ENCODE measurements at places on chromosomes 12 and 14. TPM values are rescaled to one million over a fixed set of nuclear protein-coding genes. Genes with fewer than 3 reads are reported as not detected.
A peak's percentile ranks its signal among the peaks of the same experiment; 100 is the strongest.

- no peaks in the 10 kb centered on the region for H3K27me3 ChIP-seq
- no peak for DNase-seq
- H3K4me1 ChIP-seq, result no peaks in the 10 kb centered on the region
- no peak overlapping the region for H3K4me3 ChIP-seq
Observed at GRCh38 chr14:95862243-95862642, 14.4 kb upstream of the TUNAR start.

- H3K27ac ChIP-seq, result no peak overlapping the region
- H3K4me3 ChIP-seq, result no peak overlapping the region
- no peaks in the 10 kb centered on the region for H3K36me3 ChIP-seq
- no peaks in the 10 kb centered on the region for H3K27me3 ChIP-seq
- no peak for DNase-seq
Observed at GRCh38 chr12:40831916-40832315, 139.7 kb downstream of the CNTN1 start.

DNA sequence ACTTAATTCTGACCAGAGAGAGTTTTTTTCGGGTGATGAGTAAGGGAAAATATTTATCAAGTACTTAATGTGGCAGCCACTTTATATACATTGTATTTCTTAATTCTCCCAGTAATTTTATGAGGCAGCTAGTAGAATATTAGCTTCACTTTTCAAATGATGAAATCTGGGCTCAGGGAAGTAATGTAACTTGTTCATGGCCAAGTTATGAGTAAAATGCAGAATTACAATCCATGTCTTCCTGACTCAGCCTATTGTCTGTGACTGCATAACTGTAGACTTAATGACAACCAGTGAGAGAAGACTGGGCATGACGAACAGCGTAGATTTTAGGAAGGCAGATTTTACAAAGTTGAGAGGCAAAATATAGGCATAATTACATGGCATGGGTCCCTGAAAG, 106.7 kb upstream of the MIS18BP1 start:
- DNase-seq, result no peak
- no peaks in the 10 kb centered on the region for H3K4me1 ChIP-seq
- H3K27me3 ChIP-seq, result no peaks in the 10 kb centered on the region
- no peak overlapping the region for H3K27ac ChIP-seq
- H3K4me3 ChIP-seq, result no peak overlapping the region
- H3K36me3 ChIP-seq, result no peaks in the 10 kb centered on the region

DNA sequence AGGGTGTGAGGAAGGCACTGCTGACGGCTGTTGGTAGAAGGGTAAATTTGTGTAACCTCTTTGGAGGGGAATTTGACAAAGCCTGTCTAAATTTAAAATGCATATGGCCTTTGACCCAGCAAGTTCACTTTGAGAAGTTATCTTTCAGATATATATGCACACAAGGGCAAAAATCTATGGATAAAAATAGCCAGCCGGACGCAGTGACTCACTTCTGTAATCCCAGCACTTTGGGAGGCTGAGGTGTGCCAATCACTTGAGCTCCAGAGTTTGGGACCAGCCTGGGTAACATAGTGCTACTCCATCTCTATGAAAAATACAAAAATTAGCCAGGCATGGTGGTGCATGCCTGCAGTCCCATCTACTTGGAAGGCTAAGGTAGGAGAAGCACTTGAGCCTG, 13.4 kb downstream of the UBC start:
- H3K4me1 ChIP-seq, result peaks cover 60% of the 10 kb centered on the region
- no peak overlapping the region for H3K4me3 ChIP-seq

DNA sequence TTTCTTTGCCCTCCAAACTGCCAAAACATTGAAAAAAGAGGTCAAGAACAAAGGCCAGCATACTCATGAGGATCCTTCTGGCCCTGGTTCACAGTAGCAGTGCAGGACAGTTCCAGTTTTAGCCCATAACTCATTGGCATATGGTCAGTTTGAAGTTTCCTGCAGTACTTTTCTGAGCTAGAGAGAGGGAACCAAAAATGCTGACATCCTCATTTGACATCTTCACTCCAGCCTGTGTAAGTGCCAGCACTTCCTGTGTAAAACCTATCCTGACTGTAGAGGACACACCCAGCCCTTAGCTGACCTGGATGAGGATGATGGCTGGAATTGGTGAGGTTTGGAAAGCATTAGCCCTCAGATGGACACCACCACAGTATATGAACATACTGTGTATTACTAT, 84.1 kb downstream of the FGD4 start:
- no peaks in the 10 kb centered on the region for H3K4me1 ChIP-seq
- DNase-seq, result no peak
- no peaks in the 10 kb centered on the region for H3K36me3 ChIP-seq
- H3K27ac ChIP-seq, result no peak overlapping the region
- no peak overlapping the region for H3K4me3 ChIP-seq

- peaks cover 26% of the 10 kb centered on the region for H3K27me3 ChIP-seq
- no peak for DNase-seq
- no peak overlapping the region for H3K27ac ChIP-seq
- H3K4me1 ChIP-seq, result no peaks in the 10 kb centered on the region
- peaks cover 4% of the 10 kb centered on the region for H3K36me3 ChIP-seq
- no peak overlapping the region for H3K4me3 ChIP-seq
Observed at GRCh38 chr12:132266370-132266769, 63.0 kb downstream of the GALNT9 start.

- H3K4me1 ChIP-seq, result peaks cover 28% of the 10 kb centered on the region
- H3K27ac ChIP-seq, result no peak overlapping the region
- DNase-seq, result no peak
- no peaks in the 10 kb centered on the region for H3K36me3 ChIP-seq
Observed at GRCh38 chr12:114697243-114697716, 13.3 kb upstream of the TBX3 start.

- no peak overlapping the region for H3K27ac ChIP-seq
- no peaks in the 10 kb centered on the region for H3K36me3 ChIP-seq
- H3K4me3 ChIP-seq, result no peak overlapping the region
- no peaks in the 10 kb centered on the region for H3K4me1 ChIP-seq
Observed at GRCh38 chr14:79825046-79825521, 386.2 kb downstream of the DIO2 start.

- peaks cover 20% of the 10 kb centered on the region for H3K4me1 ChIP-seq
- no peak overlapping the region for H3K4me3 ChIP-seq
- H3K27ac ChIP-seq, result no peak overlapping the region
- DNase-seq, result no peak
- peaks cover 3% of the 10 kb centered on the region for H3K36me3 ChIP-seq
- H3K27me3 ChIP-seq, result peaks cover 3% of the 10 kb centered on the region
Observed at GRCh38 chr12:104687823-104688573, 231.2 kb downstream of the CHST11 start.

DNA sequence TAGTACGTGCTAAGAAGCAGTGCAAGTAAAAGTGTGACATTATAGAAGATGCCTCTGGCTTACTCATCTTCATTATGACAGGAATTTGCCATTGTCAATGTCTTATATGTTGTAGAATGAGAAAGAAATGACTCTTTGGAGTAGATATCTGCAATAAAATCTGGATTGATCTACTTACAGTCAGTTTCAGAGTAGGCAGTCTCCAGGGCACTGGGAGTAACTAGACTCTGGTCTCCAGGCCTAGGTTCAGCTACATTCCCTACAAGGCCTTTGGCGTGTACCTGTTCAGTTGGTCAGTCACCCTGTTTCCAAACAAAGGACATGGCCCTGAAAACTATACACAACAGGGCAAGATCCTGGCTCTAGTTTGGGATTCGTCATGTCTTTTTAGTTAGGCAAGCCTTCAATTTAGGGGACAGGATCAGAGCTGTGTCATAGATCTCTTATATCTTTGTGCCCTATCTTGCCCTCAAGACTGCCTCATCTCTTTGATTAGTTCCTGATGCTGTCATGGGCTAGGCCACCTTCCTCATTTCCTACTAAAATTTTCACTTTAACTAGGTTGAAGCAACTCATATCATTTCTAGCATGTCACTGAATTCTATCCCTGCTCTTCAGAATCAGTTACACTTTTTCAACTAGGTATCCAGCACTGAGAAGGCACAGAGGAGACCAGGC, 410.0 kb downstream of the RAD51B start:
- DNase-seq, result no peak
- H3K4me3 ChIP-seq, result no peak overlapping the region
- no peaks in the 10 kb centered on the region for H3K4me1 ChIP-seq
- H3K27me3 ChIP-seq, result peaks cover 2% of the 10 kb centered on the region
- H3K27ac ChIP-seq, result no peak overlapping the region

- H3K27me3 ChIP-seq, result peaks cover 12% of the 10 kb centered on the region
- H3K36me3 ChIP-seq, result no peaks in the 10 kb centered on the region
Observed at GRCh38 chr12:67540920-67541624, 107.5 kb upstream of the DYRK2 start.

DNA sequence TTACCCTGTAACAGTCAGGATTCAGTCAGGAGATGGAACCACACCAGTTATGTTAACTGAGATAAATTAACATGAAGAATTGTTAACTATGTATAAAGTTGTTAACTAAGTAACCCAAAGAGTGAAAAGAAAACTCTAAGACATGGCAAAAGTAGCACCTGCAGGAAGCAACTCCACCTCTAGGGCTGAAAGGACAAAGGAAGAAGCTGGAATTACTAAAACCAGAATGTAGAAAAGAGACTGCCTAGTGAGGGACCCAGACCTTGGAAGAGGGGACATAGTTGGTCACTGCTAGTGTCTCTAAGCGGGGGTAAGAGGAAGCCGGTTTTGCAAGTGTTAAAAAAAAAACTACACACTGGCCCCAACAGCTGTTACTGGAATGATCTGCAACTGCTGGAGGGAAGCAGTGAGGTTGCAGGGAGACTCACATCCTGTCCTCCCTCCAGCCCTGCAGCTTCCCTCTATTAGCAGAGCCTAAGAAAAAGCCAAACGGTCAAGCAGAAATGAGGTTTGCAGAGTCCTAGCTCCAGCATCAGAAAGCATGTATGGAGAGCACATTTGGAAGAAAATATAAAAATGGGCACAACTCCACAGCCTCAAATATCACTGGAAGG, 39.8 kb downstream of the GPR135 start:
- DNase-seq, result peak; percentile 13
- H3K4me1 ChIP-seq, result peaks cover 39% of the 10 kb centered on the region
- H3K27ac ChIP-seq, result no peak overlapping the region
- H3K4me3 ChIP-seq, result no peak overlapping the region

DNA sequence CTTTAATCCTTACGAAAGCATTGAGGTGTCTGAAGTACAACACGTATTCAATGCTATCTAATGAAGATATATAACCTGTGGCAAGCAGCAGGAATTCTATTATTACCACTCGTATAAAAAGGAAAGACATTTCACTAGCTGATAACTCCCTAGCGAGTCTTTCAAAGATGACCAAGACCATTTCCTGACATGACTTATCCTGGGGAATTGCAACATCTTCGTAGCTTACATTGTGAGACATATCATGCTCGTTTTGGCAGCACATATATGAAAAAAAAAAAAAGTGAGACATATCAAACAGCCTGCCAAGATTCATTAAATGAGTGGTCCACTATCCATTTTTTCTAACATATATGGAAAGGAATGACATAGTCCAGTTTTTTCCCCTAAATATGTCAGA, 337.0 kb downstream of the FSCB start:
- no peaks in the 10 kb centered on the region for H3K27me3 ChIP-seq
- H3K4me1 ChIP-seq, result no peaks in the 10 kb centered on the region
- 0 out of 2 replicates have a peak, but pooled peaks cover 4% of the 10 kb centered on the region for H3K36me3 ChIP-seq
- H3K27ac ChIP-seq, result no peak overlapping the region

GRCh38 chr14:54766276-54767138, 136.1 kb downstream of the GCH1 start:
- DNase-seq, result no peak
- H3K4me1 ChIP-seq, result peaks cover 37% of the 10 kb centered on the region
- peaks cover 48% of the 10 kb centered on the region for H3K36me3 ChIP-seq
- peak overlapping the region; percentile 69 for H3K27ac ChIP-seq

- peak within 1 kb of the TSS; percentile 96 for H3K27ac ChIP-seq
- DNase-seq, result peak; percentile 79
- H3K4me1 ChIP-seq, result peaks cover 15% of the 10 kb centered on the region
- H3K36me3 ChIP-seq, result no peaks in the 10 kb centered on the region
- no peaks in the 10 kb centered on the region for H3K27me3 ChIP-seq
- H3K4me3 ChIP-seq, result peak within 1 kb of the TSS; percentile 94
Observed at GRCh38 chr14:56579345-56580220, at the start of gene TMEM260. Gene TMEM260, plus strand, starts transcription at chr14:56579798. Its CDS starts 117 bp downstream, at chr14:56579915.

DNA sequence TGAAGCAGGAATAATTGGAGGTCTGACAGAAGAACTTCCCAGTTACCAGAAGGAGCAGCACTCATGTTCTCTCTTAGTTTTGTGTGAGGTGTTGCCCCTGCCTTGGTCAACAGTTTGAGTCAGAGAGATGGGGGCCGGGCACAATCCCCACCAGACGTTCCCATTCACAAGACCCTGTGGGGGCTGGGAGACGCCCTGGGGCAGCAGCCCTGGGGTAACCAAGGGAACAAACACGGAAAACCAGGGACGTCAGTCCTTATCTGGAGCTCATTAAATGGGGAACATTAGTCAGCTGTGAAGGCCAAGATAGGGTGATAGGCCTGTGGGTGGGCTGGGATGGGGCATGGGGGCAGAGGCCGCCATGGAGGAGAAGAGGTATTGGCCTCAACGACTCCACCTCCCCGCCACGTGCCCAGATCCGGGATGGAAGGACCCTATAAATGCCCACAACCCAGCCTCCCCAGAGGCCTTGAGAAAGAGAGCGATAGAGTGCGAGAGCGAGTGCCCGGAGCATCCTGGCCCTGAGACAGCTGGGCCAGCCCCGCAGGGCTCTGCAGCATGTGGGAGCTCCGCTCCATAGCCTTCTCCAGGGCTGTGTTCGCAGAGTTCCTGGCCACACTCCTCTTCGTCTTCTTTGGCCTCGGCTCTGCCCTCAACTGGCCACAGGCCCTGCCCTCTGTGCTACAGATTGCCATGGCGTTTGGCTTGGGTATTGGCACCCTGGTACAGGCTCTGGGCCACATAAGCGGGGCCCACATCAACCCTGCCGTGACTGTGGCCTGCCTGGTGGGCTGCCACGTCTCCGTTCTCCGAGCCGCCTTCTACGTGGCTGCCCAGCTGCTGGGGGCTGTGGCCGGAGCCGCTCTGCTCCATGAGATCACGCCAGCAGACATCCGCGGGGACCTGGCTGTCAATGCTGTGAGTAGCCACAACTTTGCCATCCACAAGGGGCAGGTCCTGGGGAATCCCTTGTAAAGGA, at the start of gene AQP2:
Gene AQP2, plus strand, starts transcription at position 465 of the 979 bp plus-strand sequence. Its CDS starts 94 bp downstream, at position 559.
- H3K4me1 ChIP-seq, result peaks cover 8% of the 10 kb centered on the region
- H3K27ac ChIP-seq, result no peak within 1 kb of the TSS
- peaks cover 44% of the 10 kb centered on the region for H3K27me3 ChIP-seq
- no peak within 1 kb of the TSS for H3K4me3 ChIP-seq
- H3K36me3 ChIP-seq, result no peaks in the 10 kb centered on the region

The FGD4 gene
- total RNA-seq, result 3.0 TPM

The TNS2 gene
- 40.9 TPM for total RNA-seq

The TNFAIP2 gene
- 37.1 TPM for total RNA-seq

The CD163L1 gene
- 5.6 TPM for total RNA-seq

The SERPINA6 gene
- not detected for total RNA-seq

The SLCO1B3 gene
- total RNA-seq, result not detected

The CFAP251 gene
- 3.3 TPM for total RNA-seq

The EXOC3L4 gene
- total RNA-seq, result not detected

The RD3L gene
- not detected for total RNA-seq

The CLEC7A gene
- not detected for total RNA-seq

The GYS2 gene
- not detected for total RNA-seq

The RPGRIP1 gene
- total RNA-seq, result not detected

The C12orf60 gene
- total RNA-seq, result 0.92 TPM

The REC8 gene
- total RNA-seq, result 3.3 TPM

The EIF2S3B gene
- 0.81 TPM for total RNA-seq

Measured in HFFc6 (cell line).